NCI-H1105 treated with DMSO at 0.1 percent for 48 hours (cell line): ENCODE measurements at places on chromosomes 13 and 19.

DNA sequence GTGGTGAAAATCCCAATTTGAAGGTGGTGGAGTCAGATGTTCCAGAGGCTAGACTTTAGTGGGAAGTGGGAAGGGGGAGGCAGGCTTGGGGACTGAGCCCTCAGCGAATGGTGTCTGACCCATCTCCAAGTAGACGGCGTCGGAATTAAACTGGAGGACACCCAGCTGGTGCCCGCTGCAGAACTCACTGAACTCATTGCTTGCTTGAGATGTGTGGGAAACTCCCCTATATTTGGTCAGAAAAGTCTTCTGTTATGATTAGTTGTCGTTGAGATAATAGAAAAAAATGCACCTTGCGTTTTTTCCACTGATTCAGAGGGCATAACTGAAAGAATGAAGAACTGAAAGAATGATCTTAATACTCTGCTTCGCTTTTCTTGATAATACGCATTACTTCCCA is 871 bp upstream of the ZNF583 start:
- DNase-seq: no peak

- no peak for DNase-seq
Observed at GRCh38 chr19:35746087-35746462, 624 bp downstream of the PSENEN start.

DNA sequence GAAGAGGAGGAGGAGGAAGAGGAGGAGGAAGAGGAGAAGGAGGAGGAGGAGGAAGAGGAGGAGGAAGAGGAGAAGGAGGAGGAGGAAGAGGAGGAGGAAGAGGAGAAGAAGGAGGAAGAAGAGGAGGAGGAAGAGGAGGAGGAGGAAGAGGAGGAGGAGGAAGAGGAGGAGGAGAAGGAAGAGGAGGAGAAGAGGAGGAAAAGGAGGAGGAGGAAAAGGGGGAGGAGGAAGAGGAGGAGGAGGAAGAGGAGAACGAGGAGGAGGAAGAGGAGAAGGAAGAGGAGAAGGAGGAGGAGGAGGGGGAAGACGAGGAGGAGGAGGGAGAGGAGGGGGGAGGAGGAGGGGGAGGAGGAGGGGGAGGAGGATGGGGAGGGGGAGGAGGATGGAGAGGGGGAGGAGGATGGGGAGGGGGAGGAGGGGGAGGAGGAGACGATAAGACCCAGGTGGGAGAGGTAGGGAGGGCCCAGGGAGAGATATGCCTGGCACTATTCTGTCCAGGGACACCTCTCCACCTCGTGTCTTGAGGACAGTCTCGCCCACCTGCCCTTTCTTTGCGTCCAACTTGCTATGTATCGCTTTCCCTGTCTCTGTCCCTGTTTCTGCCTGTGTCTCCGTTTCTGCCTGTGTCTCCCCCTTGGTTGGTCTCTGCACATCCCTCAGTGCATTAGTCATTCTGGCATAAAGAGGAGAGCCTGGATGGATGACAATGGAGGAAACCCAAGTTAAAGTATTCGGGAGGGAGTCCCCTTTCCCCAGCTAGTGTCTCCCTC is 7.1 kb upstream of the KLK5 start:
- no peak for DNase-seq

DNA sequence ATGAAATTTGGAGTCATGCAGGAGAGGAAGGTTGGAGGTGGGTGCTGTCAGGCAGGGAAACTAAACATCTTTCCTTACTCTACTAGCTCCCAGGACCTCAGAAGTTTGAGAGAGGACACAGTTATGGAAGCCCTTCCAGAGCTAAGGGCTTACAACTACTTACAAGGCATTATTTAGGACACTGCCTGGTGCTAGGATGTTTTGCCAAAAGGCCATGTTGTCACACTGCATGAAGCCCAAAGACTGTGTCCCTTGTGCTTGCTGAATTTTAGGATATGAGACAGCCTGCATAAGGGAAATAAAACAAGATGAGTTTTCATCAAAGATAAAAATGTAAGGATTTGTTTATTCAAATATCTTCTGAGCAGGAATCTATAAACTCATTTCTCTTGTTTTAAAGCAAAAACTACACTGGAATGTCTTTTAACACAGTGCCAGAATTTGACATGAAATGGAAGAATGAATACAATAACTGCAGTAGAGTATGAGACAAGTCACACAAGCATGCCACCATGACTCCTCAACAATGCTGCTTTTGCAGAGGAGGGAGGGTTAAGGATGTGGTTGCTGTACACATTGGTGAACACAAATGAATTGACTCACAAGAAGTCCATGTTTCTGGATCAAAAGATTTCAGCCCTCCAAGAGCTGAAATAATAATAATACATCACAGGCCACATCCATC is 258.4 kb downstream of the SPRY2 start:
- no peak for DNase-seq

GRCh38 chr13:98540476-98540875 is 36.4 kb downstream of the STK24 start:
- no peak for DNase-seq

- DNase-seq: no peak
Observed at GRCh38 chr19:56217039-56217949, 15.2 kb downstream of the ZSCAN5C start.

- DNase-seq: peak; percentile 51
Observed at GRCh38 chr19:49983645-49984229, 22.8 kb upstream of the SIGLEC11 start.

DNA sequence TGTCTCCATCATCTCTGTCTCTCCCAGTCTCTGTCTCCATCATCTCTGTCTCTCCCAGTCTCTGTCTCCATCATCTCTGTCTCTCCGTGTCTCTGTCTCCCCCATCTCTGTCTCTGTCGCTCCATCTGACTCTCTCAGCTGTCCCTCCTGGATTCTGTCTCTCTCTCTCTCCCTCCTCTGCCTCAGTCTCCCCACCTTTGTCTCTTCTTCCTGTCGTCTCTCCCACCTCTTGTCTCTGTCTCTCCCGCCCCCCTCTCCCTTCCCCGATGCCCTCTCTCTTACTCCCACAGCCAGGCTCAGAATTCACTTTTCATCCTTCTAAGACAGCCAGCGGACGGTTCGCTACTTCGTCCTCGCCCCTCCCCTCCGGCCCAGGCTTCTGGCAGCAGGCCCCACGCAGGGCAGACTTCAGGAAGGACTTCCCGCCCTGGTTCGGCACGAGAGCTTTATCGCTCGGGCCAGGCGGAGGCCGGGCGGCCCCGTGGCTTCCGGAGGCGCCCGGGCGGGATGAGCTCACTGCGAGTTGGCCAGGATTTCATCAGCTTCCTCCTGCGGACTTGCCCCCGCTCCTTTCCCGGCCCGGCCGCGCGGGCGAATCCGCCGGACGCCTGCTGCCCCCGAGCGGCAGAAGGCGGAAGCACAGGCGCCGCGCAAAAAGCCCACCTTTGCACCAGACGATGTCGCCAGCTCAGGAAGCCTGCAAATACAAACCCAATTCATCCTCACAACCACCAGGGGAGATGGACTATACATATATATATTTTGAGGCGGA is 12.4 kb upstream of the CCDC9 start:
- DNase-seq: peak; percentile 66

DNA sequence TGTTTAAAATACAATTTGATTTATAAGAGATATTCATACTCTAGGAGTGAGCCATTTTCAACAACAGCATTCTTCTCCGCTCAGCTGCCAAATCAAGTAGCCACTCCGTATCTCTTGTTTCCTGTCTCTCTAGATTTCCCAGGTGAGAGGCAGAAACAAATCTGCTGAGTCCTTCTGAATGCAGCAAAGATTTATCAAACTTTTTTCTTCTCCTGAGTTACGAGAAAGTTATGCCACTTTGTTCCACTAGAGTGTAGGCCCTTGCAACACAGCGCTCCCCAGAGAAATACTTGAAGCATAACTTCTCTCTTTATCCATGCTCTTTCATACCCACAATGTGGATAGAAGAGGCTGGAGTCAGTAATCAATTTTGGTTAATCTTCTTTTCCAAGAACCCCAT is 1960.8 kb downstream of the OLFM4 start:
- no peak for DNase-seq

- DNase-seq: no peak
Observed at GRCh38 chr13:114054264-114054663, 78.2 kb downstream of the RASA3 start.

DNA sequence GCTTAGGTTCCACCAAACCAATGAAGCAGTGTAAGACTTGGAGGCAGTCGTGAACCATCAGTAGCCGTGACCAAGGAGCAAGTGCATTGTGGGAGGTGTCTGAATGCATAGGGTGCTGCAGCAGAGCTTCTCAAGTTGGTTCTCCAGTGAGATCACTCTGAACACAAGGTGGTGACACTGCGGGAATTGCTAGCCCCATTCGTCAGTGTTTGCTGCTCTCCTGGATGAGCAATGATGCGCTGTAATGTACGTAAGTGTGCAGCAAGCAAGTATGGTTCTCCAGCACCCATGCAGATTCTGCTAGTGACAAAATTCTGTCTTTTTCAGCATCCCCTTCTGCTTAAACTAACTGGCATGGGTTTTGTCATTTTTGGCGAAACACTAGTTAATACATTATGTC is 97.6 kb upstream of the HTR2A start:
- no peak for DNase-seq

DNA sequence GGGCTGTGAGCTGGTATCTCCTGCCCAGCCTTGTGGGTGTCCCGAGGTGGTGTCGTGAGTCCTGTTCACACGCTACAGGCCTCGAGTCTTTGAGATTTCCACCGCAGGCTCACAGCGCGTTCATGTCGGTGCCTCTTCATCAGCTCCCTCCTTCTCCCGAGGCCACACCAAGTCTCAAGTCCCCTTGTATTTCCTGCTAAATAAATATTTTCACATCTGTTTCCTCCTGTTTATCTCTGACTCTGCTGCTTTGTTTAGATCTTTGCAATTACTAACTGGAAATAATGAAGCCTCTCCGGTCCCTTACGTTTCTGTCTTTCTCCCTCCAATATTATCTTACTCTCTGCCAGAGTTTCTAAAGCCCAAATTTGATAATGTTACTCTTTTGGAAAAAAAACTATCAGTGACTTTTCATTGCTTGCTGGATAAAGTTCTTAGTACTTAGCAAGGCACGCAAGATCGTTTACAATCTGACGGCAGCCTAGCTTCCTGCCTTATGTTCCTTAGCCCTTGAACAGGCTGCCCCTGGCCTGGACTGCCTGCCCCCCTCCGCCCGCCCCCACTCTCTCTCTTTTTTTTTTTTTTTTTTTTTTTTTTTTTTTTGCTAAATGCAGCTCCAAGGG is 130.5 kb upstream of the RNF113B start:
- DNase-seq: no peak

GRCh38 chr19:10566658-10567410 is 1.0 kb upstream of the KRI1 start:
- DNase-seq: no peak

GRCh38 chr13:113103646-113104045 is 1.9 kb upstream of the F7 start:
- DNase-seq: no peak

DNA sequence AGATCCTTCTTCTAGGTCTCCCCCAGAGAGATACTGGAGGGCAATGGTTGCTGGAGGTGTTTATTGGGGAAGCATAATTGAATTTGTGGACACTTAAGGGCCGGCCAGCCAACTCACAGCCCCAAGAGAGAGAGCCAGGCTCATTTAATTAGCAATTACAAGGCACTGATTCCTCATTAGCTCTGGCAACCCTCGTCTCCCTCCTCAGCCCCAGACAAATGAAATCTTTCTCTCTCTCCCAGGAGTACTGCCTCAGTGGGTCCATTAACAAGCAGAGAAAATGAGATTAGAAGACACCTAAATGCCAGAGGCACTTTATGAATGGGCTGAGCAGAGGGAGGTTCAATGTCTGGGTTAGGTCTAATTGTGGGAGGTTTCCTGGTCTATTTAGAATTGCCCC is 19.0 kb upstream of the FEM1A start:
- DNase-seq: no peak

DNA sequence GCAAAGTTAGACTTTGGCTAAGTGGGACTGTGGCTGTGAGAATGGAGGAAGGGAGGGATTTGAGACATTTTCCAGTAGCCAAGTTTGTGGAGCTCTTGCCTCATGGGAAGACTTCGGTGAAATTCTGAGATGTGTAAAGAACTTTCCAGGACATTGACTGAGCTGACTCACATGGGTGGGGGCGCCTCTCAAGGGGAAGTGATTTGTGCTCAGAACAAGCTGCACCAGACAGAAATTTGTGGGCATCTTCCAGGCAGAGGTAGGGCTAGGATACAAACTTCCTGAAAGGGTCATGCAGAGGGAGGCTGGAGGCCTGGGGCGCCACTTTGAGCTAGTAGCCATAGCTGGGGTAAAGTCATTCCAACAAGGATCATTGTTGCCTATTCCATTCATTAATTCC is 9.8 kb upstream of the SIGLEC10 start:
- no peak for DNase-seq

- DNase-seq: peak; percentile 32
Observed at GRCh38 chr13:43611281-43612273, 175.2 kb downstream of the ENOX1 start.

DNA sequence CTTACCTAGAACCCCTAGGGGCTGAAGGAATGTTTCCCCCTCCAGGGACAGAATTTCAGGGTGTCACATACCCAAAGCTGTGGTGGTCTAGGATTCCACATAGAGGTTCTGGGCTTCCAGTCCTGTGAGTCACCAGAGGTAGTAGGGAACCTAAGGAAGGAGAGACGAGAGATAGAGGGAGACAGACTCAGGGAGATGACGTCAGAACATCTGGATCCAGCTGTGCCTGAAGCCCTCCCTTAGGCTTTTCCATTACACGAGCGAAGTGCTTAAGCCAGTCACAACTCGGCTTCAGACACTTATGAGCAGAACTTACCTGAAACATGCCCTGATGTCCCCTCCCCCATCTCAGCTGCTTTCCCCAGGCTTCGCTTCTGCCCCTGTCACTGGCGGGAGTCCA is 11.8 kb upstream of the SELENOW start:
- DNase-seq: no peak

GRCh38 chr13:30725326-30726085 is 9.8 kb upstream of the ALOX5AP start:
- no peak for DNase-seq

DNA sequence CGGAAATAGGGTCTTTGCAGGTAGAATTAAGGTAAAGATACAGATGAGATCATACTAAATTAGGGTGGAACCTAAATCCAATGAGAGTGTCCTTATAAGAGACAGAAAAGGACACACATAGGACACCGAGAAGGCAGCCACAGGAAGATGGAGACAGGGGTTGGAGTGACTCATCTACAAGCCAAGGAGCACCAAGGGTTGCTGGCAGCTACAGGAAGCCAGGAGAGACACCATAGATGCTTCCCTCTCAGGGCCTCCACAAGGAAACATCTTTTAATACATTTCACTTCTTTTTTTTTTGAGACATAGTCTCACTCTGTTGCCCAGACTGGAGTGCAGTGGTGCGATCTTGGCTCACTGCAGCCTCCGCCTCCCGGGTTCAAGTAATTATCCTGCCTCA is 10.1 kb downstream of the TMEM143 start:
- DNase-seq: no peak

GRCh38 chr13:45055902-45056648 is 64.2 kb upstream of the GTF2F2 start:
- no peak for DNase-seq

- DNase-seq: no peak
Observed at GRCh38 chr13:87393358-87393757, 277.8 kb upstream of the SLITRK5 start.

GRCh38 chr13:96474181-96474557 is 384.3 kb downstream of the HS6ST3 start:
- DNase-seq: no peak
